ENCODE measurements at places on chromosomes 13 and 19.
A peak's percentile ranks its signal among the peaks of the same experiment; 100 is the strongest.

DNA sequence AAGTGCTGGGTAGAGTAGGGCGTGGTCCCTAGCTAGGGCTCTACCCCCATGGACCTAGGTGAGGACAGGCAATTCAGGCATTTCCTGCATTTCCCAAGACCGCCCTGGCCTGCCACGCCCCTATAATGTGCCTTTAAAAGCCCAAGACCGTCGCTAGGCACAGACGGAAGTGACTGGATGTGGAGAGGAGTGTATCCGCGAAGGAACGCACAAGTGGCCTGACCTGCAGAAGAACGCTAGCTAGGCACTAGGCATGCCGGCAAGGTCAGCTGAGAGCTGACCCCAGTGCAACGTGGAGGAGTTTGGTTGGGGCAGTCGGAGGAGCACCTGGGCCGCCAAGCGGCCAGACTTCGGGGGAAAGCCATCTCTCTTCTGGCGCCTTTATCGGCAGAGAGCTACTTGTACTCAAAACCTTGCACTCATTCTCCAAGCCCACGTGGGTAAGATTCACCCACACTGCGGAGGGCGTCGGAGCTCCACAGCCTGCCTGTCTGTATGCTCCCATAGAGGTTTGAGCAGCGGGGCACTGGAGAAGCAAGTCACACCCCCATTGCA, 370.0 kb downstream of the FGF9 start:
- peak; percentile 47 for DNase-seq

GRCh38 chr13:28326056-28326455, 168.9 kb downstream of the FLT1 start:
- DNase-seq, result no peak

DNA sequence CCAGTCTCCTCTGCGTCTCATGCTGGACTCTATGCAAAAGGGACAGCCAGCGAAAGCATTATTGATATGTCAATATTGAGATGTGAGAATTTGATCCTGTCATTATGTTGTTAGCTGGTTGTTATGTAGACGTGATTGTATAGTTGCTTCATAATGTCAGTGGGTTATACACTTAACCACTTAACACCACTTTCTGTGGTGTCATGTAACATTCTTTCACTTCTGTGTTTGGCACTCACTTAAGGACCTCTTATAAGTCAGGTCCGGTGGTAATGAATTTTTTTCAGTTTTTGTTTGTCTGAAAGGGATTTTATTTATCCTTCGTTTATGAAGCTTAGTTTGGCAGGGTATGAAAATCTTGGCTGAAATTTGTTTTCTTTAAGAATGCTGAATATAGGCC, 7.1 kb upstream of the SIGLEC7 start:
- DNase-seq, result no peak

- no peak for DNase-seq
Observed at GRCh38 chr13:31192306-31192705, 7.5 kb upstream of the B3GLCT start.

DNA sequence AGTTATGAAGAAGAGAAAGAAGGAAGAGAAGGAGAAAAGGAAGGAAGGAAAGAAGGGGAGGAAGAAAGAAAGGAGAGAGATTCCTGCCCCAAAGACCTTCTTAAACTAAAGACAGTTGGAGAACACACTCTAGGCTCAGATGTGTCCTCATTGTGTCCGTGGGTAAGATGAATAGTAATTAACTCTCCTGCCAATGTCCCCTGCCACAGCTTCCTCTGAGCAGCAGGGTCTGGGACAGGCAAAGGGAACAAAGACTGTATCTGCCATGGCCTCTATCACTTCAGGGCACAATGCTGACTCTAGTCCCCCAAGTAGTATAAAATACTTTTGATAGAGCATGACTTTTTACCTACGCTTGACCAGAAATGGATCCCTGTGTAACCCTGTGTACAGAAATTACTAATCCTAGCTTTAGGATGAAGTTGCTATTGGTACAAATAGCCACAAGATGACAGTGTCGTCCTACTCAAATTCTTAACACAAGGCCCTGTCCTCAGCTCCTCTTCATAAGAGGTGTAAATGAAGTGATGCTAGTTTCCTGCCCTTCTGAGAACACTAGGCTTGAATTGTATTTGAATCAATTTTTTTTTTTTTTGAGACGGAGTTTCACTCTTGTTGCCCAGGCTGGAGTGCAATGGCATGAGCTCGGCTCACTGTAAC, 186.2 kb upstream of the GPR12 start:
- no peak for DNase-seq

DNA sequence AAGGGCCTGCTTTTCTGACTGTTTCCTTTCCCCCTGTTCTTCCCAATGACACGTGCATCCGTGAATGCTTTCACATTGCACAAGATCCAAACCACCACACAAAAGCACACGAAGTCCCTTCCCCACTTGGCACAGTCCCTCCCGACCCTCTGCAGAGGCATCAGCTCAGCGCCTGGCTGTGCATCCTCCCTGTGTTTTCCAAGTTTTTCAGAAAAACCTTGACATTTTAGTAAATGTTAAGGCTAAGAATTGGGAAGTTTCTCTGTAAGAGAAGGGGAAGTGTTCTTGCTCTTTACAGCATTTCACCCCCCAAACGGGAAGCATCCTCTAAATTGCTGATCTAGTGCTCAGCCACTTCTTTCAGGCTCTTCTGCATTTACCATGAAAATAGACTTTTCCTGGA, 94.5 kb upstream of the TM9SF2 start:
- DNase-seq, result no peak

DNA sequence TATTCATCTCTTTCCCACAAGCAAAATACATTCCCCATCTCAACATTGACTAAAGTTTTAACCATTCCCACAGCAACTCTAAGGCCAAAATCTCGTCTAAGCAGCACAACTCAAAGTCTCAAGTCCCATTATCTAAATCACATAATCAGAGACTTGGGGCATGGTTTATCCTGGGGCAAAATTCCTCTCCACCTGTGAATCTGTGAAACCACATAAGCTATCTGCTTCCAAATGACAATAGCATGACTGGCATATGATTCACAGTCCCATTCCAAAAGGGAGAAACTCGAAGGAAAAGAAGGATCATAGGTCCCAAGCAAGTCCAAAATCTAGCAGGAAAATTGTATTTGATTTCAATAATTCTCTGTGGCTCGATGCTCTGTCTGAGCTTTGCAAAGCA, 73.0 kb downstream of the ANKRD10 start:
- DNase-seq, result no peak

- DNase-seq, result no peak
Observed at GRCh38 chr13:40063703-40064102, 408.2 kb downstream of the COG6 start.

DNA sequence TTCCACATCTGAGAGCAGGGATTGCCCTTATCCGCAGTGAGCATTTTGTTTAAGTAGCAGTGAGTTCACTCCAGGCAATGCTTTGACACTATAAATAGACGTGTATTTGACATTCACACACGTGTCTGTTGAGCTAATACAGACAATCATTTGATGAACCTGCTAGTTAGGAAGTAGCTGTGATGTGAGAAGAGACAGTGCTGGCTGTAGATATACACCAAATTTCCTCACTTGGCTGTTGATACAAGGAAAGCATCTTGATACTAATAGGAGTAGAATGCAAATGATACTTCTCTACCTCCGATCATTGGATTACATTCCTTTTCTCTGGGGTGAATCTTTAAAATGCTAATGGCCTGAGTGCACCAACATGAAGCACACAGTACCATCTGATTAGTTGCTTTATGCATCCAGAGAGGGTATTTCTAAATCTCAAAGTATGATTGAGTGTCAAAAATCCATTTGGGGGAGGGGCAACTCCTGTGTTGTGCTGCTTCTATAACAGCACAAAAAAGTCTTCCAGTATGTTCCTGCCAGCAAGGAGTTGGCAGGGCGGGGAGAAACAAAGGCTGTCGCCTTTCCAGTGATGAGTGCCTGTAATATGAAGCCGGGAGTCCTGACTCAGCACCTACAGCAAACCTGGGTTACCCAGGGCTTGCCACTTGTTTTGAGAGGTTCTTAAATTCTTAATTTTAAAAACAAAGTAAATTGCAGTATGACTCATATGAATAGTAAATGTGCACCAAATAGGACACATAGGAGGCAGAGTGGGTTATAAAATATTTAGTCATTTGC, 7.0 kb downstream of the CUL4A start:
- DNase-seq, result peak; percentile 72

DNA sequence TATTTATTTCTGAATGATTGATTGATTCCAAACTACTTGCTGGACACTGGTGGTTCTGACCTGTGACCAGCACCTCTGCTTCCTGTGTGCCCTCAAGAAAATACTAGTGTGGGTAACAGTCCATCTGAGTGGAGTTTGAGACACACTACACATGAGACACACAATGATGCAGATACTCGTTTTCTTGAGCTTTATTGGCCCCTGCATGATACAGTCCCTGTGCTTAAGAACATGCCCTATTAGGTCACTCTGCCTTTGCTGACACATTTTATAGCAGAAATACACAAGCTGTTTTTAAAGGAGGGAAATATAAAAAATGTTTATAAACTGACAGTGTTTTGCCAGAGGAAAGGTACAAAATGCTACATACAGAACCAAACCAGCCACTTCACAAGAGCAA, 126.9 kb downstream of the STK24 start:
- DNase-seq, result no peak

DNA sequence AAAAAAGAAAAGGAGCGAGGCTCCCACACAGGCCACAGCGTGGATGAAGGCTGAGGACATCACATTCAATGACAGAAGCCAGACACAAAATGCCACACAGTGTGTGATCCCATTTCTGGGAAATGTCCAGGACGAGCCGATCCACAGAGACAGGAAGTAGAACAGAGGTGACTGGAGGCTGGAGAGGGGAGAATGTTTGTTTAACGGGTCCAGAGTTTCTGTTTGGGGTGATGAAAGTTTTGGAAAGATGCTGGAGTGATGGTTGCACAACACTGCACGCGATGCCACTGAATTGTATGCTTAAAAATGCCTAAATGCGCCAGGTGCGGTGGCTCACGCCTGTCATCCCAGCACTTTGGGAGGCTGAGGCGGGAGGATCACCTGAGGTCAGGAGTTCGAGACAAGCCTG, 650 bp upstream of the FUT5 start:
- DNase-seq, result no peak

GRCh38 chr19:6225232-6225865, 54.4 kb downstream of the MLLT1 start:
- DNase-seq, result no peak

DNA sequence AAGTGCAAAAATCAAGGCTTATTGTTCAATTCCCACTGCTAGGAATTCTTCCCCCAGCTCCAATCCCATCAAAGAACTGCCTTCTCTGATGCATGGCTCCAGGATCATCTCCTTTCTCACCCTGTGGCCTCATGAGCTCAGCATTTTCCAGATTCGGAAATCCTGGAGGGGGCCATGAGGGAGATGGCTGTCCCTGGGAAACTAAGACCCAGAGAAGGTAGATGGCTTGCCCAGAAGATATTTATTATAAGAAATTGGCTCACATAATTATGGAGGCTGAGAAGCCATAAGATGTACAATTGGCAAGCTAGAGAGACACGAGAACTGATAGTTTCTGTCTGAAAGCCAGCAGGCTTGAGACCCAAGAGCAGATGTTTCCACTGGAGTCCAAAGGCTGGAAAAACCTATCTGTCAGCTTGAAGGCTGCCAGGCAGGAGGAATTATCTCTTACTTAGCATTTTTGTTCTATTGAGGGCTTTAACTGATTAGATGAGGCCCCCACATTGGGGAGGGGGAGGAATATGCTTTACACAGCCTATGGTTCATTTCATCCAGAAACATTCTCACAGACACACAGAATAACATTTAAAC, 58.6 kb downstream of the GADD45B start:
- DNase-seq, result no peak

DNA sequence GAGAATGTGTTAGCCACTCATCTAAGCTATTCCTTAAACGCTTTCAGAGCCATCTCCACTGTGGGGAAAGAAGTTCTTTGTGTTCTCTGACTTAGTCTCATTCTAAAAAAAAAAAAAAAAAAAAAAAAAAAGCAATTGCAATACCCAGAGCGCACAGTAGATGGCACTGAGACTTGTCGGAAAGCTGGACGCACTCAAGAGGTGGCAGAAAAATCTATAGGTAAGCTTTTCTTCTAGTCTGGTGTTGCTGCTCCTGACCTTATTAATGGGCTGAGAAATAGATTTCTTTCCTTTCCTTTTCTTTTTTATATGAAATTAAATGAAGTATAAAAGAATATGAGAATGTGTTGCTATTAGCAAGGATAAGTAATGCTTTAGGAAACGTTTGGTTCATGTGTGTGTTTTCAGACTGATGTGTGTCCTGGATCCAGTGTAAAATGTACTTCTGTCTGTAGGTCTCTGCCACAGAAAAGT, 4.7 kb upstream of the GJB2 start:
- no peak for DNase-seq

GRCh38 chr13:101475536-101475935, 23.1 kb downstream of the ITGBL1 start:
- DNase-seq, result no peak

DNA sequence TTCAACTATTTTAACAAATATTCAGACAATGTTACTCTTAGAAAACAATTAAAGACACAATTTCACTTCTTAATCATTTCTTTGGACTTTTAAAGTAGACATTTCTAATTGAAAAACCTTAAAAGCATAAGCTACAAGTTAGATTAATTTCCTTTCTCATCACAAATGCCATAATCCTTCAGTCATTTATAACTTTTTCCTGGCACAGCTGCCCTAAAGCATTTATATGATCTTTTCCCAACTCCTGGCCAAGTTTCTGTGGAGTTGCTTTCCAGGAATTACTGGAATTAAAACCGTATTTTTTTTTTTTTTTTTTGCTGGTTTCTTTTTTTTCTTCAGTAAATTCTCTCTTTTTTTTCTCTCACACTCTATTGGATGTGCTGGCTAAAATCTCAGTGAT, 615.9 kb downstream of the TBC1D4 start:
- DNase-seq, result no peak

- no peak for DNase-seq
Observed at GRCh38 chr19:41955521-41955920, 3.6 kb downstream of the RABAC1 start.

DNA sequence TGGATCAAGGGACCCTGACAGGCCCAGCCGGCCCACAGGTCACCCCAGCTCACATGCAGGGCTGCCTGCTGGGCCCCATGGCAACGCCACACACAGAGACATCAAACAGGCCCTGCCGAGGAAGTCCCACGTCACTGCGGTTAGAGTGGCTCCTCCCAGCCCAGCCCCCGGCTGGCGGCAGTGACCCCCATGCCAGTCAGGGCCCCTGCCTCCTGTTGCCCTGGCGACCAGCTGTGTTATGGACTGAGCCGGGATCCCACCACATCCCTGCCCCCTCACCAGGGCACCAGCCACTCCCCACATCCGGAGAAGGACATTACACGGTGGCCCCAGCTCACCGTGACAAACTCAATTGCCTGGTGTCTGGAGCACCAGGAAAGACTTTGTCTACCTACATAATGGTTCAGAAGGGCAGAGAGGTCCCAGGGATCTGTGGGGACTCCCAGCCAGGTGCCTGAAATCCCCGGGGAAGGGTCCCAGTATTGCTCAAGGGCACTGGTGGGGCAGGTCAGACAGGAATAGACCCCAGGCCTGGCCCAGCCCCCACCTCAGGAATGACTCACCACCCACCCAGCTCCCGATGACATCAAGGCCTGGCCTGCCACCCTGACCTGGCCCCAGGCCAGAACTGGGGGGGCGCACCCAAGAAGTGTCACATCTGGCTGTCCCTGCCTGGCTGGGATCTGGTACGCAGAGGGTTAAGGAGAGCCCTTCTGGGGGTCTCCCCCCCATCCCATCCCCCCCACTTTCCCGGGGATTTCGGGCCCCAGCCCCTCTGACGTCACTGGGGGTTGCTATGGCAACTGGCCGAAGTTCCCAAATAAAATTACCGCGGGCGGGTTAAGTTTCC, 30.2 kb upstream of the NANOS3 start:
- peak; percentile 94 for DNase-seq

GRCh38 chr13:94646904-94647303, 45.2 kb downstream of the GPR180 start:
- DNase-seq, result no peak

GRCh38 chr19:10256970-10257615, 5.1 kb downstream of the MRPL4 start:
- DNase-seq, result no peak

Data from heart left ventricle (tissue), 16 donors.